ENCODE measurements at places on chromosomes 7 and 10.
A peak's percentile ranks its signal among the peaks of the same experiment; 100 is the strongest.

DNA sequence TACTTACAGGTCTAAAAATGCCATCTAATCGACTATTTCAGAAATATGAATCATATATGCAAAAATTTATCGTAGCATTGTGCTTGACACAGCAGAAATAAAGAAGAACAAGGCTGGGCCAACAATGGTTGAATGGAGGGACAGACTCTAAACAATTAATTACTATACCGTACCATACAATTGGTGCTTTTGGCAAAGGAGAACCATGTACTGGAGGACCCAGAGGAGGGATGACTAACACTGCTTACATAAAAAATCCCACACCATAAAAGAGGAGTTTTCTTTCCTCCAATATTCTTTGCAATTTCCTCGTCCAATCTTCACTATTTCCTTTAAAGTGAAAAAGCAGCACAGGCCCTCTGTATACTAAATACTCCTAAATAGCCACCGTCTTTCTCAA lies 94.1 kb downstream of the SGMS1 start:
- DNase-seq, result no peak

GRCh38 chr10:80448209-80448942 lies 5.7 kb upstream of the TSPAN14 start:
- no peak for DNase-seq

- no peak for DNase-seq
Measured at GRCh38 chr7:135194494-135195095, 16.7 kb downstream of the WDR91 start.

DNA sequence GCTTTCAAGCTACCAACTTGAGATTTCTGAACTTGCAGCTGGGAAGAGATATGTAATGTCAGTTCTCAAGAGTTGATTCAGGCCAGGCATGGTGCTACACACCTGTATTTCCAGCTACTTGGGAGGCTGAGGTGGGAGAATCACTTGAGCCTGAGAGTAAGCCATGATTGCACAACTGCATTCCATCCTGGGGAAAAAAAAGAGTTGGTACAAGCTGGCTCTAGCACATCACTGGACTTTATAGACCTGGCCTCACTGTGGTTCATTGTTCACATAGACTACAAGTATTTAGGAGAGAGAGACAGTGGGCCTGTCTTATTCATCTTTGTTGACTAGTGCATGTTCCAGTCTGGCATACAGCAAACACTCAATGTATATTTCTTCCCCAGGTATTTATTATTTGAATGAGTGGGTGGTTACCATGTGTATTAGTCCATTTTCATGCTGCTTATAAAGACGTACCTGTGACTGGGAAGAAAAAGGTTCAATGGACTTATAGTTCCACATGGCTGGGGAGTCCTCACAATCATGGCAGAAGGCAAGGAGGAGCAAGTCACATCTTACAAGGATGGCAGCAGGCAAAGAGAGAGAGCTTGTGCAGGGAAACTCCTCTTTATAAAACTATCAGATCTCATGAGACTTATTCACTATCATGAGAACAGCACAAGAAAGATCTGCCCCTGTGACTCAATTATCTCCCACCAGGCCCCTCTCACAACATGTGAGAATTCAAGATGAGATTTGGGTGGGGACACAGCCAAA lies 176.5 kb downstream of the PFKFB3 start:
- DNase-seq, result no peak

DNA sequence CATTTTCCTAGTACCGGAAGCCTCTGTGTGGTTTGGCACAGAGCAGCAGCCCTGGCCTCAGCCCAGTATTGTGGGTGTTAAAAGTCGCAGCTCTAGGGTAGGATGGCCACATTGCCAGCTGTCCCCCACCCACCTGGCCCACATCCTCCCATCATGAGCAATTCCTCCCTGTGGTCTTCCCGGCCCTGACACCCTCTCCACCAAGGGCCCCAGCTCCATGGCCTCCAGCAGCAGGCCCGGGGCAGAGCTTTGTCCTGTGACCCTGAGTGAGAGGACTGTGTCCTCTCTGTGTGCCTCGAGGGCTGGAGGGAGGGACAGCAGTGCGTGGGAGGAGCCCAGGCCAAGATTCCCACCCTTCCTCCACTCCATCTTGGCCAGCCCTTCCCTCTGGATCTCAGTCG lies 93.7 kb downstream of the MYL10 start:
- DNase-seq, result no peak

GRCh38 chr10:60669501-60669900 lies 108.8 kb upstream of the CDK1 start:
- no peak for DNase-seq

GRCh38 chr10:28906011-28906411 lies 228.7 kb downstream of the BAMBI start:
- no peak for DNase-seq

DNA sequence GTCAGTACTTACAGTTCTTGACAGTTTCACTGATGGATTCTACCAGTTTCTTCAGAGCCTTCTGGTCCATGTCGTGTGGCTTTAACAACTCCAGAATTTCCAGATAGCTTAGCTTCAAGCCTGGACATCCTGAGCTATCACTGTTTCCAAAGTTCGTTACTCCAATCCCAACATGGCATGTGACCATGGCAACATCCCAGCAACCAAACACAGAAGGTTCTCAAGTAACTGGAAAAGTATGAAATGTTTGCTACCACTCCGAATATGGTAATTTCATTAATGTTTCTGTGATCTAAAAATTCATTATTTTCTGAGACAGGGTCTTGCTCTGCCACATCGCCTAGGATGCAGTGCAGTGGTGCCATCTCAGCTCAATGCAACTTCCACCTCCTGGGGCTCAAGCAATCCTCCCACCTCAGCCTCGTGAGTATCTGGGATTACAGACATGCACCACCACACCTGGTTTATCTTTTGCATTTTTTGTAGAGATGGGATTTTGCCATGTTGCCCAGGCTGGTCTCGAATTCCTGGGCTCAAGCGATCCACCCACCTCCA lies 29.3 kb downstream of the RBM48 start:
- no peak for DNase-seq

GRCh38 chr10:131802156-131802915 lies 98.5 kb upstream of the PPP2R2D start:
- DNase-seq, result no peak

GRCh38 chr7:119761776-119762175 lies 511.2 kb upstream of the KCND2 start:
- no peak for DNase-seq

DNA sequence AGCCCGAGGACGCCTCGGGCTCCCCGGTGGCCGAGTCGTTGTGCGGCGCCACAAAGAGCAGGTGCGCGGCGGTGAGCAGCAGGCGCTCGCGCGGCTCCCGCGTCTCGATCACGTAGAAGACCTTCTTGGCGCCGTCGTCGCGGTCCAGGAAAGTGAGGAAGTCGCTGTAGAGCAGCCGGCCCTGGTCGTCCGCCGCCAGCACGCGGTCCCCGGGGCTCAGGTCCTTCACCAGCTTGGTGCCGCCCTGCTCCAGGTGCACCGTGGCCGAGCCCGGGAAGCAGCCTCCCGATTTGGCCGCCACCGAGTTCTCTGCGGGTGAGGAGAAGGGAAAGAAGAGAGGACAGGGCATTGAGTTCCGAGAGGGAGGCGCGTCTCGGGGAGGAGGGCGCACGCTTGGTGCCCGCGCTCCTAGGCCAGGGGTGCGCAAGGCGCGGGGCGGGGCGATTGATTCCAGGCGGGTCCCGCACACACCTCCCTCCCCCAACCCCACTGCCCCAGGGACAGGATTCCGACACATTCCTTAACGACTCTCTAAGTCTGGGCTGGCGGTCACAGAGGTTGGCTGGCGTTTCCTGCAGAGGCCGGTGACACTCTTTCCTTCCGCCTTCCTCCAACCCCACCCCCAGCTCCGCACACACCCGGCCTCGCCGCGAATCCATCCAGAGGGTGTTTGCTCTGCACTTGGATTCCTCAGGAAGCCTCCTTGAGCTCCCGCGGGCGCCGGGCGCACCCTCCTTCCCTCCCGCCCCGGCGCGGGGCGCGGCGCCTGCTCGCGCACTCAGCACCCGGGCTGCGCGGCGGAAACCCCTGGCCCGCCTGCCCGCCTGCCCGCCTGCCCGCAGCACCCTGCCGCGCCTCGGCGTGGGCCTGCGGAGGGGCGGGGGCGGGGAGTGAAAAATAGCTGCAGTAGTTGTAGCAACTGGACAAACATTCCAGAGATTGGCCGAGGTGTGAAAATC lies 8.6 kb downstream of the SHH start:
- DNase-seq, result no peak

DNA sequence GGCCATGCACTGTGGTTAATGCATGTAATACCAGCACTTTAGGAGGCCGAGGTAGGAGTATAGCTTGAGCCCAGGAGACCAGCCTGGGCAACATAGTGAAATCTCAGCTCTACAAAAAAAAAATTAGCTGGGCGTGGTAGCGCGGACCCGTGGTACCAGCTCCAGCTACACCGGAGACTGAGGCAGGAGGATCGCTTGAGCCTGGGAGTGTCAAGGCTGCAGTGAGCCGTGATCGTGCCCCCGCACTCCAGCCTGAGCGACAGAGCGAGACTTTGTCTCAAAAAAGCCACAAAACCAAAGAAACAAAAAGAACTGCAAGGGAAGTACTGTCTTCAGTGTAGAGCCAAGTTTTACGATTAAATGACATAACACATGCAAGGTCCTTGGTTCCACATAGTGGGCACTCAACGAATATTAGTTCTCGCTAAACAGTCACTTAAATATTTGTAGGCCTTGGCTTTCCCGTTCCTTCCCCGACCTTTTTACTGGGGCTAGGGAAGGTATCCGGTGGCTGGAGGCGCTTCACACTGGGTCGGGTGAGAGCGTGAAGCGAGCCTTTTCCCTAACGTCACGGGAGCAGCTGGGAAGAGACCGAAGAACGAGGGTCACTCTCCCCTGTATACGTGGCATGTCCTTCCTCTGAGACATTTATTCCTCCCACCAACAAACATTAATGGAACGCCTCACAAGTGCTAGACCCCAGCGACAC lies 993 bp upstream of the SND1 start:
- DNase-seq, result peak; percentile 16

GRCh38 chr7:43647339-43647672 lies 64.4 kb downstream of the STK17A start:
- DNase-seq, result peak; percentile 57

DNA sequence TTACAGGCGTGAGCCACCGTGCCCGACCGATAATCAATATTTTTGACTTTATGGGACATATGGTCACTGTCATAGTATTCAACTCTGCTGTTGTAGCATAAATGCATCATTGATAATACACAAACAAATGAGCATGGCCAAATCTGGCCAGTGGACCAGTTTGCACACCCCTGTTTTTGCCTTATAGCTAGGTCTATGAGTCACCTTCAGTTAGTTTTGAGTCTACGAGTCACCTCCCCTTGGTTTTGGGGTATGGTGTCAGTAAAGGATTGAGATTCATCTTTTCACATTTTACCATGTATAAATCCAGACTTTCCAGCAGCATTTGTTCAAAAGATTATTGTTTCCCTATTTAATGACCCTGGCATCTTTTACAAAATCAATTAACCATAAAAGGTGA lies 362.5 kb upstream of the NRP1 start:
- no peak for DNase-seq

- DNase-seq, result peak; percentile 46
Measured at GRCh38 chr7:30846378-30846777, 65.3 kb upstream of the AQP1 start.

- no peak for DNase-seq
Measured at GRCh38 chr7:81680120-81680519, 89.7 kb downstream of the HGF start.

- DNase-seq, result no peak
Measured at GRCh38 chr10:11236234-11236633, 218.6 kb downstream of the CELF2 start.

GRCh38 chr10:11339660-11340059 lies 271.8 kb downstream of the USP6NL start:
- DNase-seq, result no peak

GRCh38 chr10:73865459-73866442 lies 8.6 kb downstream of the CAMK2G start:
- DNase-seq, result no peak

DNA sequence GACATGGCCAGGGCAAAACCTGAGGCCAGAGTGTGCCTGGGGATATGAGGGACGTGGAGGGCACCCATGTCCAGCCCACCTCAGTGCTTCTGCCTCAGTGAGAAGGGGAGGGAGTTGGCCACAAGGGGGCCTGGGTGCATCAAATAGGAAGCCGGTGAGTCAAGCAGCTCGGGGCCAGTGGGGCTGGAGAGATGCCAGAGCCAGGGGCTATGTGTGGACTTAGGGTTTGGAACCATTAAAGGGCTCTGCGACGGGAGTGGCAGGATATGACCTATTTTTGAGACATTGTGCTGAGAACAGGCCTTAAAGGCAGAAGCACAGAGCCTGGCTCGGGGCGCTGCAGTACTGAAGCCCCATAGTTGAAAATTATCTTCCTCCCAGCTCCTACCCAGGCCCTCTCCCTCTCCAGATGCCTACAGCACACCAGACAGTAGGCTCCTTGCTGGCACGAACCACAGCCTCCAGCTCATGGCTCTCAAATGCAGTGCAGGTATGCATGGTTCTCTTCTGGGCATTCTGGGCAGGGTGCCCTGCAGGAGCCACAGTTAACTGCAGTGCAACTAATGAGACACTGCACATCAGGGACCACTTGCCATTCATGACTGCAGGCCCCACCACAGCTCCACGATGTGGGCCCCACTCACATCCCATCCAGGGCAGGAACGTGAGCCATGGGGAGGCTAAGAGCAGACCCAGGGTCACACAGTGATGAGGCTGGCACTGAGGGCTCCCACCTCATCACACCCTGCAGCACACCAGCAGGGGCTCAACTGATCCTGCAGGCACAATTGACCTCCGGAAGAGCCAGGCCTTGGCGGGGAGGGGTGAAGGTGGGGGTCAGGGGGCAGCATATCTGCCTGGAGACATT lies 7.2 kb upstream of the PGAM2 start:
- DNase-seq, result peak; percentile 79

DNA sequence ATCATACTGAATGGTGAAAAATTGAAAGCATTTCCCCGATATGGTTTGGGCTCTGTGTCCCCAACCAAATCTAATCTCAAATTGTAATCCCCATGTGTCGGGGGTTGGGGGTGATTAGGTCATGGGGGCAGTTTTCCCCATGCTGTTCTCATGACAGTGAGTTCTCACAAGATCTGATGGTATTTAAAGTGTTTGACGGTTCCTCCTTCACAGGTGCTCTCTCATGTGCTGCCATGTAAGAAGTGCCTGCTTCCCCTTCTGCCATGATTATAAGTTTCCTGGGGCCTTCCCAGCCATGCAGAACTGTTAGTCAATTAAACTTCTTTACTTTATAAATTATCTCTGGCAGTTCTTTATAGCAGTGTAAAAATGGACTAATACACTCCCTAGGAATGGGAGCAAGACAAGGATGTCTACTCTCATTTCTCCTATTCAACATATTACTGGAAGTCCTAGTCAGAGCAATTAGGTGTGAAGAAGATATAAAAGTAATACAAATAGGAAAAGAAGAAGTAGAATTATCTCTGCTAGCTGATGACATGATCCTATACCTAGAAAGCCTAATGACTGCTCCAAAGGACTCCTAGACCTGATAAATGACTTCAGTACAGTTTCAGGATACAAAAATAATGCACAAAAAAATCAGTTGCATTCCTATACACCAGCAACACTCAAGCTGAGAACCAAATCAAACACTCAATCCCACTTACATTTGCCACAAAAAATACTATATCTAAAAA lies 260.6 kb downstream of the RNLS start:
- DNase-seq, result no peak

- peak; percentile 16 for DNase-seq
Measured at GRCh38 chr10:119166564-119166963, 1.1 kb upstream of the SFXN4 start.

GRCh38 chr10:55397777-55398496 lies 596.9 kb upstream of the PCDH15 start:
- no peak for DNase-seq
